ENCODE measurements at places on chromosomes 4 and X. TPM values are rescaled to one million over a fixed set of nuclear protein-coding genes. Genes with fewer than 3 reads are reported as not detected.

DNA sequence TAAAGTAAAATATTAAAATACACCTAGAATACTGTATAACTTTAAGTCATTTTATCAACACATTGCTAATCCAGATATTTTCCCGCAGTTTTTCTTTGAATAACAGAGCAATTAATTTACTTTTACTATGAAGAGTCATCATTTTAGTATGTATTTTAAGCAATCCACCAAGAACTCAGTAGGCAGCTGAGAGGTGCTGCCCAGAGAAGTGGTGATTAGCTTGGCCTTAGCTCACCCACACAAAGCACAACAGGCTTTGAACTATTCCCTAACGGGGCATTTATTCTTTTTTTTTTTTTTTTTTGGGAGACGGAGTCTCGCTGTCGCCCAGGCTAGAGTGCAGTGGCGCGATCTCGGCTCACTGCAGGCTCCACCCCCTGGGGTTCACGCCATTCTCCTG is 74.4 kb downstream of the CD38 start:
- no peak overlapping the region for H3K27ac ChIP-seq
- H3K4me1 ChIP-seq, result no peaks in the 10 kb centered on the region
- no peak overlapping the region for H3K4me3 ChIP-seq
- DNase-seq, result peak; percentile 32

GRCh38 chrX:154597221-154597620 is 12.3 kb downstream of the CTAG1A start:
- no peaks in the 10 kb centered on the region for H3K36me3 ChIP-seq
- H3K4me3 ChIP-seq, result no peak overlapping the region
- H3K27ac ChIP-seq, result no peak overlapping the region

DNA sequence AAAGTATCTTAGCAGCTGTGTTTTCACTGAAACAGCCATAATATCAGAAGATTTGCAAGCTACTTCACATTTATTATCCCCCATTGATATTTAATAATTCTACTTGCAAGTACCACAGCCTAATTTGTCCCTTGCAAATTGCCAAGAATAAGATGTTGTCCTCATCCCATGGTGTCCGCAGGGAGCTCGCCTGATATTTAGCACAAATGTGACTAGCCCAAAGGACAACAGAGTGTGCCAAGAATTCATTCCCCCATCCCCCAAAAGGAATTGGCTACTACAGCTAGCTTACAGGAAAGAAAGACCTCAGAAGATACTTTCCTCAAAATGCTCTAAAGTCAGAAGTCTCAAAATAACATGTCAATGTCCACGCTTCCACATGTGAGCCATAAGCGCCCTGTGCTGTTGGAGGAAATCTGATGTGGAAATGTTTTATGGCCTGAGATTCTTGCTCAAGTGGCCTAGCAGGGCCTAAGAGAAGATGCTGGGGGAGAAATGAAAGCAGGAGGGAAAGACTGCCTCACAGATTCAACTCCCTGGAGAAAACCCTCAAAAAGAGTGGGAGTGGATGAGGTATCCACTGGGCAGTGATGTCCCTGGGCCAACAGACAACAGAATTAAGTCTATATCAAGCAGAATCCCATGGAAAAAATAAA is 111.4 kb downstream of the SH3KBP1 start:
- no peak overlapping the region for H3K27ac ChIP-seq
- peaks cover 23% of the 10 kb centered on the region for H3K4me1 ChIP-seq
- DNase-seq, result peak; percentile 50
- no peaks in the 10 kb centered on the region for H3K36me3 ChIP-seq
- H3K27me3 ChIP-seq, result no peaks in the 10 kb centered on the region

GRCh38 chrX:150099316-150099715 is 161.0 kb upstream of the EOLA2 start:
- no peak overlapping the region for H3K27ac ChIP-seq
- peaks cover 19% of the 10 kb centered on the region for H3K4me1 ChIP-seq
- H3K36me3 ChIP-seq, result no peaks in the 10 kb centered on the region
- H3K4me3 ChIP-seq, result no peak overlapping the region
- DNase-seq, result no peak

DNA sequence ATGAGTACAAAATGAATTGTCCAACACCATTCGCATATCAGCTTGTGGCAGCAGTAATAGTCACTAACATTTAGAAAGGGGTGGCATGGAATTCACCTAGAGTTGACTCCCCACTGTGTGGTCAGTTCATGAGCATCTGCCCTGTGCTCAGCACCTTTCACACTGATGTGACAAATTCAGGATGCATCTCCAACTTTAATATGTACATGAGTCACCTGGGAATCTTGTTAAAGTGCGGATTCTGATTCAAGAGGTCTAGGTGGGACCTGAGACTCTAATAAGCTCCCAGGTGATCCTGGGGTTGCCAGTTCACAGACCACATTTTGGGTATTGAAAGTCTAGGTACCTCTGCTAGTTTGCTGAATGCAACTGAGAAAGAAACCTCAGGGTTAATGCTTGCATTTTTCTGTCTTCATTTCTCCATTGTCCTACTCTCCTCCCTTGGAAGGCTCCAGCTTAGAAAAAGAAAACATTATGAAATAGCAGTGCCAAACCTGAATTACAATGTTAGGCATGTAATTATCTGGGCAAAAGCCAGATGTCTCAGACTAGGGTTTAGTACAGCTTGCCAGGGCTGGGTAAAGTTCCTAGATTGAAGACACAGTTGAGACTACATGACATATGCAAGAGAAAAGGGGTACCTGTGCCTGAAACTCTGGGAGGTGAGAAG is 32.7 kb downstream of the TMSB4X start:
- H3K4me1 ChIP-seq, result peaks cover 28% of the 10 kb centered on the region
- no peaks in the 10 kb centered on the region for H3K36me3 ChIP-seq
- H3K27me3 ChIP-seq, result no peaks in the 10 kb centered on the region
- H3K4me3 ChIP-seq, result no peak overlapping the region

Gene MID1
- total RNA-seq, result 5.6 TPM

DNA sequence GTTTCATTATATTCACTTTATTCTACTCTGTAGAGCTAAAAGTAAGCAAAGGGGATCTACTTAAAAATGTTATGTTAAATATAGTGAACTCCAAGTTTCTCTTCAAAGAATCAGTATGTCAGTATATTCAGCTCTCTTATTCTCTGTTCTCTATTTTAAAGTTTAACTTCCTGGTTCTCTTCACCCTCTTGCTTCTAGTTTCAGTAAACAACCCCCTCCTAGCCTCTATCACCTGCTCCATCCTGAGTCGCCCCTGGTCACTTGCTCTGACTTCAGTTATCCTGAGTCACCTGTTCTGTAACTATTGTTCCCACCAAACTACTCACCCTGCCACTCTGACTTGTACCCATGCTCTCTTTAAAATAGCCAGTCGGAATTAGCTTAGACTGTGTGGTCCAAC is 180.9 kb upstream of the AADAT start:
- H3K27ac ChIP-seq, result no peak overlapping the region
- no peaks in the 10 kb centered on the region for H3K36me3 ChIP-seq
- no peaks in the 10 kb centered on the region for H3K27me3 ChIP-seq
- no peak for DNase-seq
- no peaks in the 10 kb centered on the region for H3K4me1 ChIP-seq

DNA sequence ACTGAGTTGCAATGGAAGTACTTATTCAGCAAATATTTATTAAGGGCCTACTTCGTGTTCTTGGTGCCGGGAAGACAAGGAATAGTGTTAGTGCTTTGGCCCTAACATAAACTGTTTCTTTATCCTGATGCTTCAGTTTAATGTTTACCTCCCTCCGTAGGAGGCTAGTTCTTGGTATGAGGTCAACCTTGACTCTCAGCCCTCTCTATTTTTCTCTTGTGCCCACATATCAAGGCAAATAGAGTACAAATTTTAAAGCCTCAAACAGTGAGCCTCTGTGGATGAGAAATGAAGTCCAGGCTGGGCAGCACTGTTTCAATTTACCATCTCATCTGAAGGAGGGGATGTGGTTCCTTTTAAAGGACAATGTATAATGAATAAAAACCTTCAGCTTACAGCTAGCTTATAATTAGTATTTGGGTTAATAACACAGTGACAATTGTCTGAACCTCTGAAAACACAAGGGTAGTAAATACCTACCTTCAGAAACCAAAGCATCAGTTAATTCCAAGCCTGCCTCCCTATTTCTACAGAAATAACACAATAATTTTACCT is 68.5 kb downstream of the SH3RF1 start:
- H3K27me3 ChIP-seq, result no peaks in the 10 kb centered on the region
- peaks cover 67% of the 10 kb centered on the region for H3K4me1 ChIP-seq
- peak; percentile 15 for DNase-seq
- peak overlapping the region; percentile 77 for H3K27ac ChIP-seq
- H3K4me3 ChIP-seq, result no peak overlapping the region

DNA sequence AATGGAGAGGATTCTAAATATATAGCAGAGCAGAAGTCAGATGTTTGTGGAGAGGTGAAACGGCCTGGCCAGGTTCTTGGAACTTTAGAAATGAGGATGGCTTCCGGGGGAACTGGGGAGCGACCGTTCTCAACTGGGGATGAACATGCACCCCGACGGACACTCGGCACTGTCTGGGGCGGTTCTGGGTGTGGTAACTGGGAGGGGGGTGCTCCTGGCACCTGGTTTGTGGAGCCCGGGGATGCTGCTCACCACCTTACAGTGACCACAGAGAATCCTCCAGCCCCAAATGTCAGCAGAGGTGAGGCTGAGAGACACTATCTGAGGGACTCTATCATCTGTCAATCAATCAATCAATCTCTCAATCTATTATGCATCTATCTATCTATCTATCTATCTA is 69.0 kb upstream of the PPP2R3B start:
- H3K4me1 ChIP-seq, result no peaks in the 10 kb centered on the region
- no peak overlapping the region for H3K27ac ChIP-seq
- DNase-seq, result no peak
- H3K36me3 ChIP-seq, result no peaks in the 10 kb centered on the region
- no peaks in the 10 kb centered on the region for H3K27me3 ChIP-seq
